Esophagus squamous epithelium (tissue), 5 donors: ENCODE measurements at places on chromosomes 2 and 18.

DNA sequence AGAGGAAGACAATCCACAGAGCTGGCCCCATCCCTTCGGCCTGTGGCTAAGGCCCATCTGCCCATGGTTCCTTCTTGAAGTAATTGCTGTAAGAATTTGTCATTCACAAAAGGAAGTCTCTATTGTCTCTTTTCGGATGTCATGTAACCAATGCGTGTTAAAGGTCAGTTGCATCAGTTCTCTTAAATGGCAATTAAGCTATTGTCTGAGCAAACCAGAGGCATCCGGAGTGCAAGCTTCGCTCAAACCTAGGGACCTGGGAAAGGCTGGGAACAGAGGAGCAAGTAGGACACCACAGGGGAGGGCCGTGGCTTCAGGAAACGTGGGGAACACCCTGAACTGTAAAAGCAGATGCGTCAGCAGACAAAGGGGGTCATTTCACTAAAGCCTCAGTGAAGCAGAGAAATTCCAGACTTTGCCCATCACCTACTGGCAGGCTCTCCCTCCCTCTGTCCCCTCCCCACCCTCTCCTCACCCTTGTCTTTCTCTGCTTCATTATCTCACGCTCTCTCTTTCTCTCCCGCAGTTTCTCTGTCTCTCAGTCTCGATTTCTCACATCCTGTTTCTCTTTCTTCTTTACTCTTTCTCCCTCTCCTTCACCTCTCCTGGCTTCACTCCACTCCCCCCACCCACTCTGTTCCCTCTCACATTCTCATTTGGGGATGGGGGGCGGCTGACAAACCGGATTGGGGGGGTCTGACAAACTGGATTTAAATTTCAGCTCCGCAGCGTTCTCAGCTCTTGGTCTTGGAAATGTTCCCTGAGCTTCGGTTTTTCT lies 204.6 kb upstream of the TNP1 start:
- no peak for DNase-seq

- no peak for DNase-seq
Observed at GRCh38 chr2:20156836-20157192, 68.1 kb downstream of the SDC1 start.

DNA sequence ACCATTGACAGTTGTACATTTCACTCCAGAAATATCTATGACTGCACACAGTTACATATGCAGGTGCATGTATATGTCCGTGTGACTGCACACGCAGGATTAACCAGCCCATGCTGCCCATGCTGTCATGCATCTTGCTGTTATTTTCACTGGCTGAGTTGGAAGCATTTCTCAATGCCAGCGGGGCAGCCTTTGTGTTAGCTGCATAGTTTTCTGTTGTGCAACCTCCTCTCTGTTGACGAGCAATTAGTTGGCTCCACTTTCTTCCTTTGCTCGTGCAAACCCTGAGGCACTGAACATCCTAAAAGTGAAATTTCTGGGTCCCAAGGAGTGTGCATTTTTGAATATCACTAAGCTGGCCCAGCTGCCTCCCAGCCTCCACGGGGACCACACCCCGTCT lies 133.4 kb upstream of the GLI2 start:
- DNase-seq = no peak

DNA sequence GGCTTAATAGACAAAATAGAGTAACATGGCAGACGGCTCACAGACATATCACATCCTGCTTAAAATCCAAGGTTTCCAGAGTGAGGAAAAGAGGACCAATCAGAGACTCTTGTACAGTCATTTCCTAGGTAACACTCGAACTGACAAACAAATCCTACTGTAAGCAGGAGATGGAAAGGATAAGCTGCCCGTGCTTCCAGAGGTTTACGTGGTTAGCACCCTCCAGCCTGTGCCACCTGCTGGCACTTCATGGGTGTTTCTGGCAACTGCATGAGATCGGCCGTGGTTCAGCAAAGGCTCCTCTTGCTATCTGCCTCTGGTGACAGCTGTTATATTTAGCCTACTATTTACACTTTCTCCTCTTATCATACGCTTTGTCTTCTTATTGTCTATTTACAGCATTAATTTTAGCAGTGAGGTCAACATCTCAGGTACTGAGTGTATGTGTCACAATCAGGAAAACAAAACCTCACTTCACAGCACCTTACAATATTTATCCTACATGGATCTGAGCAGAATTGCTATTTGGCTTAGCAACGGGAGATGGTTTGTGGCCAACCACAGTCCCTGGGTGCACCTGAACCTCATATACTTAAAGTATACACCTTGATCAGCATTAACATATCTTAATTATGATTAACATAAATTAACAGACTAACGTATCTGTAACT lies 226.9 kb downstream of the TMEM163 start:
- no peak for DNase-seq

DNA sequence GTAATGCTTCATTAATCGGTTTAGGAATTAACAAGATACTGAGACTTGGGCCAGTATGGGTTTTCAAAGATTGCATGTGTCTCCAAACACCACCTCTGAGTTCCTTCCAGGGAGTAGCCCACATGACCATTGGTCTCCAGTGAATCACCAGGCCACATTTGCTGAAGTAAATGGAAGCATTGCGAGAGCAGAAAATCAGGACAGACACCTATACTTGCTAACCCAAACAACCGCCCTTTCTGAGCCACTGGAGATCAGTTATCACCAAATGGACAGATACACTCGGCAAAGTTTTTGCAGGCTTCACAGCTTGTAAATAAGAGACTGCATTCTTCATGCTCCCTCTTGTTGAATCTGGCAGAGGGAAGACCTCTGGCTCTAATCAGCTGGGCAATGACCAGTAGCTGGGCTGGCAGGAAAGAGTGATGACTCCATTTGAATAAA lies 40.9 kb downstream of the GATA6 start:
- DNase-seq = no peak

DNA sequence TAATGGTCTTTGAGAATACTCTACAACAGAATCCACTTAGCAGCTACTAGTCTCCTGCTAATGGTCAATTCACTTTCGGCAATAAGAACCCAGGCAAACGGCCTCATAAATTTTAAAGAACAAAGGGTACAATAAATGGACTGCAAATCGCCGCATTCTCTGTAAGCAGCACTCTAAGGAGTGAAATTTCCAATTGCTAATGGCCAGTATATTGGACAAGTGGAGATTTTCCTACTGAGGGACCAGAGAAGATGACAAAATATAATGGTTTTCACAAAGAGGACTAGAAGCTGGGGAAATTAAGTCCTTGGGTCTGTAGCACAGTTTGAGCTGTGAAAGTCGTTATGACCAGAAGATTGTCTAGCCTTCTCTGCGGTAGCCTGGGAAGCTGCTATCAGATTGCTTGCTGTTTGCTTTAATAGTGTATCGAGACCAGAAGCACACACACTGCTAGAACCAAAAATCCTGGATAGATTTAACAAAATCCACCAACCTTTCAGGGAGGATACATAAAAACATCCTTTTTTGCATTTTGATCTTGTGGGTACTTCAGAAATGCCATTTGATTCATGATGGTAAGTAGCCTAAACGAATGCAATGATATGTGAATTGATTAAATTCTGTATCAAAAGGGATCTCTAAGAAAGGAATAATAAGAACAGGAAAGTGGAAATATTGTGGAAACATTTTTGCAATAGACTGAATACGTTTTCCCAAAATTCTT lies 53.6 kb upstream of the ATP8B1 start:
- DNase-seq = no peak

GRCh38 chr2:19717446-19717845 lies 184.3 kb downstream of the TTC32 start:
- DNase-seq = no peak

DNA sequence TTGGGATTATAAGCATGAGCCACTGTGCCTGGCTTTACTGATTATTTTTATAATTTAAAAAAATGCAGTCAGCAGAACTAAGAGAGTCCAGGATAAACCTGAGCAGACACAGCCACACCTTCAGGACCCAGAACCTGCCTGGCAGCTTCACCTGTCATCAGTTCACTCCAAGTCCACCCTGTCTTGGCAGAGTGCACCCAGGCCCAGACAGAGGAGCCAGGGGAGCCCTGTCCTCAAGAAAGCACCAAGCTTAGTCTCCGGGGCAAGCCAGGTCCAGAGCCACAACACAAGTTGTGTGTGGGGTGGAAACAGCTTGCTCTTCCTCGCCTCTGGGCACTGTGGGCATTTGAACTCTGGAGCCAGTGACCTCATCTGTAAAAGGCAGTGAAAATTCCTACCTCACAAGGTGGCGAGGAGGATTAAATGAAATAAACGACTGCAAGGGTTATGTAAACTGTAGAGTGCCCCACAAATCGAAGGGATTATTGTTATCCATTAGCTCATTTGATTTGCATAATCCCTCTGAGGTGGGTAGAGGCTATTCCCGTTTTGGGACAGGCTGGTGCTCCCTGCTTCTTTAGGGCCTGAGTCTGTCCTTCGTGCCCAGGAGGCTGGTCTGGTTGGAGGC lies 24.7 kb downstream of the MYCN start:
- DNase-seq = no peak

DNA sequence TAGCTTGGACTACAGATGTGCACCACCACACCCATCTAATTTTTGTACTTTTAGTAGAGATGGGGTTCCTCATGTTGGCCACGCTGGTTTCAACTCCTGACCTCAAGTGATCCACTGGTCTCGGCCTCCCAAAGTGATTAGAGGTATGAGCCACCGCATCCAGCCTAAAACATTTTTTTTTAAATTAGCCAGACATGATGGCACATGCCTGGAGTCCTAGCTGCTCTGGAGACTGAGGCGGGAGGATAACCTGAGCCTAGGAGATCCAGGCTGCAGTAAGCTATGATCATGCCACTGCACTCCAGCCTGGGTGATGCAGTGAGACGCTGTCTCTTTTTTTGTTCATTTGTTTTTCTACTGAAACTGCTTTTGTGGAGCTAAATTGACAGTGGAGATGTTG lies 64.6 kb upstream of the ATG16L1 start:
- no peak for DNase-seq

GRCh38 chr2:189613077-189613636 lies 32.6 kb upstream of the SLC40A1 start:
- DNase-seq = no peak

DNA sequence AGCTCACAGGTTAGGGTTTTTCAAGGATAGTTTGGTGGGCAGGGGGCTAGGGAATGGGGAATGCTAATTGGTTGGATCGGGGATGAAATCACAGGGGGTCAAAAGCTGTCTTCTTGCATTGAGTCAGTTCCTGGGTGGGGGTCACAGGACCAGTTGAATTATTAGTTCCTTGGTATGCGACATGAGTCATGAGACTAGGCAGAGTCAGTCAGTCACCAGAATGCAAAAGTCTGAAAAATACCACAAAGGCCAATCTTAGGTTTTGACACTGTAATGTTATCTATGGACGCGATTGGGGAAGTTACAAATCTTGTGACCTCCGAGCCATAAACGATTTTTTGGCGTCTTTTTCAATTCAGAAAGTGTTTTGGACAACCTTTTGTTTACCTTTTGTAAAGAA lies 101.2 kb downstream of the ZNF519 start:
- DNase-seq = no peak

GRCh38 chr2:168510125-168510756 lies 54.2 kb downstream of the CERS6 start:
- no peak for DNase-seq

DNA sequence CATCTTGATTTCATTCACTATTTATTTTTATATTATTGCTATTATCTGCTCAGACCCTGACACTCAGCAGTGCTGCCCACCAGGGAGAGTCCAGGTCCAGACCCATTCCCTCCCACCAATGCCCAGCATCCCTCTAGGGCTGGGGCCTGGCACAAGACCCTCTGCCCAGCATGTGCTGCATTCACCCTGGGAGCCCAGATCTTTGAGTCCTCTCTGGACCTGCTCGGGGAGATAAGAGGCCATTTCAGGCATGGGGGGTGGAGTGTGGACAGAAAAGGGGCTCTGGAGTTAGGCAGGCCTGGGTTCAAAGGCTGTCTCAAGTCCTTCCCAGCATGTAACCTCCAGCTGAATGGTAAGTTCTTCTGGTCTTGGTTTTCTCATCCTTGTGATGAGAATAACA lies 209.6 kb downstream of the CYP26B1 start:
- DNase-seq = no peak

GRCh38 chr2:160434254-160434948 lies 59.2 kb downstream of the RBMS1 start:
- DNase-seq = no peak

DNA sequence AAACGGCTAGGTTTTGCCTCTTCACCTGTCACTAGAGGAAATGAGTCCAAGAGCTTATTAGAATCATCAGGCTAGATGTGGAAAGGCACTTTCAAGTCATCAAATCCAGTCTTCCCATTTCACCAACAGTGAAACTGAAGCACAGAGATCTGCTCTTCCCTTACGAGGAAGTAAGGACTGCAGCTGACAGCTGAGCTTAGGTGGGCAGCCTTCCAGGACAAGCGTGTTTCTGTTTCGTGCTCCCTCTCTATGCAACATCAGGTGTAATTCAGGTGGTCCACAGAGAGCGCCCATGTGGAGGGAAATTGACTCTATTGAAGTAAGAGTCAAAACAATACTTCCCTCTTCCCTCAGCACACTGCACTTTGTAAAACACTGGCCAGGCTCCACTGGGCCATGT lies 5.5 kb downstream of the CYRIA start:
- no peak for DNase-seq

DNA sequence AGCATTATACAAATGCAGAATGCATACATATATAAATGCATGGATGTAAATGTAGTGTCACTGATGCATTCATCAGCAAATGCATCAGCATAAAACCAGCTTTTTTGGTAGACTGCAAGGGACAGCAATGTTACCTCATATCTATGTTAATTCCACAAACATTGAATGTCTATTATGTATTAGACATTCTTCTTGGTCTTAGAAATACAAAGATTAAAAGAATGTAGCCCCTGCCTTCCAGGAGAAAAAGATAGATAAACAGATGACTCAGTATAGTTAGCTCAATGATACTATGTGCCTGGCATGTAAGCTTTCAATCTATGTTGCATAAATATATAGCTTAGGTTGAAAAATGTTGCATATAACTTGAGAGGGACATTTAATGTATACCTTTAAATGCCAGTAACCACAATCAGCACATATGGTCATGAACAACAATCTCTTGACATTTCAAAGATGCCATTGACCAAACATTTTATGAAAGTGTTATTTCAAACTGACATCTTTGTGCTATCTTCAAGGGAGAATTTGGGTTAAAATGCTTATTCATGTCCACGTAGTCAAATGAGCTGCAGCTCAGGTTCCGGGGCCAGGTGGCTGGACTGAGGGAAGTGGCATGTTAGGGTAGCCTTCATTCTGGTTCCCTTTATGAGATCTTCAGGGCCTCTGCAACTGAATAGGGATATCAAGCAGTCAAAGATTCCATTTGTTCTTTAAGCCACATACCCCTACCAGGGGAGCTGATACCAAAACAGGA lies 45.2 kb upstream of the GCG start:
- DNase-seq = no peak

DNA sequence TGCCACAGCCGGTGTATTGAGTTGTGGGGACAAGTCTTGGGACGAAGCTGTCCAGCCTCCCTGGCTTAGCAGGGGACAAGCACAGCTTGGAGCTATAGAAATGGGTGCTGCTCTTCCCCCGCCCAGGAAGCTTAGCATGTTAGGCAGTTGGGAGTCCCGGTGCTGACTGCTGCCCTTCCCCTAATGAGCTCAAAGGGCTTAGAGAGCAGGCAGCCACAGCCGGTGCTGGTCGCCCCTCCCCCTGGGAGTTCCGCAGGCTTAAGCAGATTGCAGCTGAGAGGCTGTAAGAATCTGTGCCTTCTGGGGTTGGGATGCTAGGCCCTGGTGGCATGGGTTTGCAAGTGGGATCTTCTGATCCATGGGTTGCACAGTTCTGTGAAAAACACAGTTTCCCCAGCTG lies 237.3 kb downstream of the DCDC2C start:
- DNase-seq = no peak

GRCh38 chr18:48486754-48487153 lies 52.1 kb upstream of the CTIF start:
- DNase-seq = no peak

GRCh38 chr2:178895171-178895570 lies 87.9 kb upstream of the TTN start:
- DNase-seq = no peak
